ENCODE measurements at places on chromosomes 5 and 9.

DNA sequence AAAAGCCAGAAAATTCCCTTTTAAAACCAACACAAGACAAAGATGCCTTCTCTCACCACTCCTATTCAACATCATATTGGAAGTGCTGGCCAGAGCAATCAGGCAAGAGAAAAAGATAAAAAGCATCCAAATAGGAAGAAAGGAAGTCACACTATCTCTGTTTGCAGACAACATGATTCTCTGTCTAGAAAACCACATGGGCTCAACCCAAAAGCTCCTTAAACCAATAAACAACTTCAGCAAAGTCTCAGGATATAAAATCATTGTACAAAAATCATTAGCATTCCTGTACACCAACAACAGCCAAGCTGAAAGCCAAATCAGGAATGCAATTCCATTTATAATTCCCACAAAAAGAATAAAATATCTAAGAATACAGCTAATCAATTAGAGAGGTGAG lies 112.0 kb downstream of the ADAMTSL1 start:
- no peak for DNase-seq

GRCh38 chr9:112917047-112917986 lies 26.6 kb upstream of the SLC46A2 start:
- no peak for DNase-seq

DNA sequence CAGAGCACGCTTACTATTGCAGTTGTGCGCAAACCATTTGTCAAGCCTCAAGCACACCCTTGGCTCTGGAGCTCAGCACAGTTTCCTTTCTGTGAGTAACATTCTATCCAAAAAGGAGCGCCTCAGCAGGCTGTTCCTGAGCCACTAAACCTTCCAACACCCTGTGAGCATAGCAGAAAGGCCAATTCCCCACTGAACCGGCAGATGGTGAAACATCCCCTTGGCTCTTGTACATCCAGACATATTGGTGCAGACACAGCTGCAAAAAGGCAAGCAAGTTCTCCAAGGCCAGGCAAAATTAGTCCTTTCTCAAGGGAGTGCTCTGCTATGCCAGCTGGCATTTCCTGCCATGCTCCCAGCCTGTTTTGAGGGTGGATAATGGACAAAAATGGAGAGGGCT lies 44.1 kb upstream of the CEMIP2 start:
- no peak for DNase-seq

- peak; percentile 44 for DNase-seq
Observed at GRCh38 chr5:146426853-146427618, 20.1 kb upstream of the TCERG1 start.

- DNase-seq: no peak
Observed at GRCh38 chr9:132415181-132415580, 5.2 kb downstream of the CFAP77 start.

- DNase-seq: no peak
Observed at GRCh38 chr9:131478911-131479310, 23.8 kb upstream of the POMT1 start.

- DNase-seq: no peak
Observed at GRCh38 chr5:38479315-38479904, 77.0 kb downstream of the LIFR start.

- DNase-seq: no peak
Observed at GRCh38 chr5:43209060-43209459, 17.0 kb downstream of the NIM1K start.

- DNase-seq: no peak
Observed at GRCh38 chr9:100317706-100318105, 35.0 kb downstream of the TEX10 start.

DNA sequence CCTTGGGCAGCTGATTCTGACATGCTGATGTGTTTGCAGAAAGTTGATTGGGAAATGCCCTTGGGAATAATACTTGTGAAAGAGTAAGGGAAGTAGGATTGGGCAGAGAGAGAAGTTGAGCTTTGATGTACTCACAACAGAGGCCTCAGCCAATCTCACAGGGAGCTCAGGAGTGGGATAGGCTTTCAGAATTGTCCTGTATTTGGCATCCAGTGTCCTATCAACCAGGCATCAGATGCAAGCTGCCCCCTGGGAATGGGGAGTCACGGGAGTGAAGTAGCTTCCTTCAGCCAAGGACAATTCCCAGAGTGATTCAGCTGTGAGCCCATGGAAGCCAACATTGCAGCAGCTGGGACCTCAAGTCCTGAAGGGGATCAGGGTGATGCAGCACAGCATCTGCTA lies 39.6 kb downstream of the DMAC1 start:
- DNase-seq: no peak

- no peak for DNase-seq
Observed at GRCh38 chr9:17927616-17928015, 348.8 kb downstream of the SH3GL2 start.

- DNase-seq: no peak
Observed at GRCh38 chr9:132744881-132745755, 74.9 kb downstream of the GTF3C4 start.

GRCh38 chr9:135076143-135076875 lies 11.2 kb upstream of the OLFM1 start:
- no peak for DNase-seq

DNA sequence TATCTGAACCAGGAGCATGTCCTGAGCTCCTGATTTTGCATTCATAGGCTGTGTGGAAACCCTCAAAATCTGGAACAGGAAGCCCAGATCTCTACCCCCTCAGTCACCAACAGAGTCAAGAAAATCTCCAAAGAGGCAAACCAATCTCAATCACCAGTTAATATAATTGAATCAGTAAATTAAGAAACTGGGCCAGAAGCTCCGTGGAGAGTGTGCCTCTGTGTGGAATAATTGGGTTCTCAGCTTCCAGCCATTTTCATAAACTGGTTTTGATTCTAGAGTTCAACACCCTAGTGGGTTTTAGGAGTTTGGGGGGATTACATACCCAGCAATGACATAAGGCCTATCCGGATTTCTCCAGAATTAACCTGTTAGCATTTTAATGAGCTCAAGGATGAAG lies 362.9 kb downstream of the IRX2 start:
- DNase-seq: no peak

- DNase-seq: no peak
Observed at GRCh38 chr5:95760273-95761191, 29.4 kb downstream of the RHOBTB3 start.

GRCh38 chr5:9716838-9717281 lies 86.7 kb upstream of the TAS2R1 start:
- no peak for DNase-seq

GRCh38 chr5:13695076-13695712 lies 249.3 kb downstream of the DNAH5 start:
- DNase-seq: no peak

- no peak for DNase-seq
Observed at GRCh38 chr5:92678640-92679039, 902.4 kb downstream of the NR2F1-AS1 start.

DNA sequence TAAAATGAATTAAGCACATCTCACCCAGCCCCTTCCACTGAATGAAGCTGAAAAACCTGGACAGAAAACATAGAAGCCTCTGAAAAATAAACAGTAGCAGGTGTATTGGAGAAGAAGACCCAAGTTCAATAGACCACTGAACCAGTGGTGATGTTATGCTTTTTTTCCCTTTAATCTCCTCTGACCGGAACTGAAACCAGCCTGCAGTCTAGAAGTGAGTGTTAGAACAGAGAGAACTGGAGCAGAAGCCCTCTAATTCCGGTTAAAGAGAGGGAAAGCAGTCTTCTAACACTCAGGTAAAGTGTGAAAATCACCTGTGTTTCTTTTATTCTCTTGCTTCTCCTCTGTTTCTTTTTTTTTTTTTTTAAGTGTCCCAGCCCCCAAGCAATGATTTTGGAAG lies 83.5 kb upstream of the CCL21 start:
- DNase-seq: no peak

GRCh38 chr5:15008921-15009320 lies 137.3 kb upstream of the ANKH start:
- no peak for DNase-seq

DNA sequence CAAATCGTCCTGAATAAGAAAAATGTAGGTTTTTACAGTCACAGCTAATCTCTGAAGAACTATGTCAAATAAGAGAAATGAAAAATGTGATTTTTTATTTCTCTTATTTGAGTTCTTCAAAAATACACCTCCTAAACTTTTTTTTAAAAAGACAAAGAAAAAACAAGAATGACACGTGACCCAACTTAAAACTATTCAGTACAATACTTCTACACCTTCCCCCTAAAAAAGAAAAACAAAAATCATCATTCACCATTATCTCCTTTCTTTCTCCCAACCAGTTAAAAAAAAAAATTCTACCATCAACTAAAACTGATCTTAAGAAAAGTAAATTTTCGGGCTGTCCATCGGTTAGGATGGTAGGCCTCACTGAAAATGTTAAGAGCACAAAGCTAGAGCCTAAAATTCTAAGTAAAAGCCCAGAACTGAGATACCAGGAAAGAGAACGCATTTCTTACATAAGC lies 2.1 kb downstream of the RNF145 start:
- DNase-seq: no peak

DNA sequence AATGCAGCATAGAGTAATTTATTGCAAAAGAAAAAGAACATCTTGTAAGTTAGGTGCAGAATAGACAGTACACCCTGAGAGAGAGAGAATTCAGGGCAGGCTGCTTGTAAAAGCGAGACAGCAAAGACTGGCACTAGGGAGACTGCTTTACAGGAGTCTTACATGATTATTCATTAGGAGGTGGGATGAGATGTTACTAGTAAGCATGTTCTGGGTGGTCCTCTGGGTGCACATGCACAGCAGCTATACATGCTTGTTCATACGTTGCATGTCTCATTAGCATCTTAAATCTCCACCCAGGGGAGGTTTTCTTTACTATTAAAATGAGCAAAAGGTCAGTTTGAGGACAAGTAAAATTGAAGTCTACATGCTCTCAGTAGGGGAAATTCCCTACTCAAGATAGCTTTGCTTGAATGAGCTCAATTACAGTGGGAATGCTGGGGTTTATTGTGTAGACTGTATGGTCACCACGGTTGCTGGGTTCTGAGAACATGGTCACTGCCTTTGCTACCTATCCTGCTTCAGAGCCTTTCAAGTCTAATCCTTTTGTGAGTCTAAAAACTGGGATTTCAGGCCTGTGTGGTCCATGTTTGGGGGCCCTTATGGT lies 60.6 kb downstream of the RGS7BP start:
- DNase-seq: no peak

DNA sequence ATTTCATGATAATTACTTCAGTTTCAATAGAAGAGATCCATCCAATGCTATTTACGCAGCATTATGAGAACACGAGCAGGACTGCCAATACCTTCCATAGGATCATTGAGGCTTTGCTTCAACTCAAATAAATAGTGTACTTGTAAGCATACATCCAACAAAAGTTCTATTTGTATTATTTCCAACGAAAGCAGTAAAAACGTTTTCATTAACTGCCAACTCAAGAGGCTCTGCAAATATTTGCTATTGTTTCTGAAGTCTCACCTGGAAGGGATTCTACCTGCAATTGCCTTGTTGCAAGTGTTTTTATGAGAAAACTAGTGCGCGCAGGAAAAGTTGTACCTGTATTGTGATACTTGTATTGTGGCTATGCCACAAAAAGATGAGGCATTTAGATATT lies 11.0 kb upstream of the GNPDA1 start:
- no peak for DNase-seq

GRCh38 chr5:43313854-43314457 lies 744 bp upstream of the HMGCS1 start:
- no peak for DNase-seq

DNA sequence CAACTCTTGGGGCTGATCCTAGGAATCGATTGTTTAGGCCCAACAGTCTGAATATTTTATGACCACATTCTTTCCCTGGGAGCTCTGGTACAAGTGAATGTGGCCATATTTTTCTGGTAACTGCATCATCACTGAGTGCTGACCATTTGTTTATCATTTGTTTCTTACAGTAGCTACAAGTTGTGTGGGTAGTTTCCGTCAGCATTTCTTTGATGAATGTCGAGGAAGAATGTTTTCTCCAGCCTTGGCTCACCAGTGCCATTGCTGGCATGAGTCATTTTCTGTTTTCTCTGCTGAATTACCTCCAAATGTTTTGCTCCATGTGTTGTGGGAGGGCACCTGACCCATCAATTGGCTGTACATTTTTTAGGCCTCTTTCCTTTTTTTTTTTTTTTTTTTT lies 14.1 kb upstream of the CARD19 start:
- no peak for DNase-seq

GRCh38 chr5:179235416-179236400 lies 109.6 kb downstream of the ADAMTS2 start:
- DNase-seq: no peak

GRCh38 chr9:21385131-21385670 lies at the start of gene IFNA2:
Gene IFNA2 (minus strand): TSS chr9:21385398. CDS start chr9:21385329, 69 bp downstream.
- DNase-seq: no peak

DNA sequence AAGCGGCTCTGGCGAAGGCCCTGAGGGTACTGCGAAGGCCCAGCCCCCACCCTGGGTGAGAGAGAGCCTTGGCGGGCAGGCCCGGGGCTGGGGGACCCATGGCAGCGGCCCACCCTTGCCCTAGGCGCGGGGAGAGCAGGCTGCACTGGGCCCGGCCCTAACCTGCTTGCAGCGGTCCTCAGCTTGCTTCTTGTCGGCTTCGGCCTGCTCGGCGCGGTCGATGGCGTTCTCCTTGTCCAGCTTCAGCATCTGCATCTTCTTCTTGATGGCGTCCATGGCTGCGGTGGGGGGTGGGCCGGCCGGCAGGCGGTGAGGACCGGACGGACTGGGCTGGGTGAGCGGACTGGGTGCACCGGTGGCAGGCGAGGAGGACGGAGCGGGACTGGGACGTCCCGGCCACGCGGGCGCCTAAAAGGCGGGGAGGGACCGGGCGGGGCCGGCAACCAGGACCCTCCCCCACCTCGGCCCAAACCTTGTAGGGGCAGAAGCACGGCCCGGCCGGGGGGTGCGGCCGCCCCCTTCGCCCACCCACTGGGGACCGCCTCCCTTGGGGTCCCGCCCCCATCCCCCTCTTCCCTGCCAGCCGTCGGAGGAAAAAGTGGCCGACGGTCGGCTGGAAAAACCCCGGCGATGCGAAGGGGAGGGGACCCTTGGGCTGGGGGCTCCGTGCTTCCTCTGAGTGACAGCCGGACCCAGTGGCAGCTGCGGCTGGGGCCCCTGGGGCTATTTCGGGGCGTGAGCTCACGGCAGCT lies at the start of gene TPM2:
Gene TPM2 (minus strand): TSS at position 384 of the 752 bp plus-strand sequence. CDS start 108 bp downstream, at position 276.
- DNase-seq: no peak

DNA sequence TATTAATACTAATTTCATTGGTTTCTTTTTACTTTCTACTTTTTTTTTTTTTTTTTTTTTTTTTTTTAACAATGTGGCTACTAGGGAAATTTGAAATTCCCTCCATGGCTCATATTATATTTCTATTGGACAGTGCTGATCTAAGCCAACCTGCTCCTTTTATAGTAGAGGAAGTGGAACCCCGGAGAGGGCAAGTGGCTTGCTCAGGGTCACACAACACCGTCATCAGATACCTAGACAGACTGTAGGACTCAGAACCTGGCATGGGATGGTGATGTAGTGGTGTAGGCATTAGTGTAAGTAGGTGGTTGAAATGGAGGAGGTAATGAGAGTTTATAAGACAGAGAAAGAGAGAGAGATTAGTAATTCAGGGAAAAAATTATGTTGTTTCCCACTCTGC lies 10.8 kb downstream of the ZNF618 start:
- DNase-seq: no peak

GRCh38 chr9:69443178-69443577 lies 118.2 kb downstream of the ENTREP1 start:
- no peak for DNase-seq

- no peak for DNase-seq
Observed at GRCh38 chr9:123389070-123389469, 33.1 kb downstream of the CRB2 start.

- no peak for DNase-seq
Observed at GRCh38 chr9:126506361-126507317, 107.1 kb upstream of the LMX1B start.
